ENCODE measurements at places on chromosomes 16 and 17.

DNA sequence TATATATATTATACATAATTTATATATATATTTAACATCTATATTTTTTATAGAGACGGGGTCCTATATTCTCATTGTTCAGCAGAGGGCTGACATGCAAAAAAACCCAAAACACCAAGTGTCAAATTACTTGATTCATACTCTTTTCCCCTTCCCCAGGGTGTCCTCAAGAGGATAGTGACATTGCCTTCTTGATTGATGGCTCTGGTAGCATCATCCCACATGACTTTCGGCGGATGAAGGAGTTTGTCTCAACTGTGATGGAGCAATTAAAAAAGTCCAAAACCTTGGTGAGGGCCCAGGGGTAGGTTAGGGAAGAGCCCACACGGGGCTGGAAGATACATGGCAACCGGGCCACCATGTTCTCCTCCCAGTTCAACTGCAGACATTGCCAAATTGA, 11.0 kb downstream of the ITGAM start:
- DNase-seq = no peak

DNA sequence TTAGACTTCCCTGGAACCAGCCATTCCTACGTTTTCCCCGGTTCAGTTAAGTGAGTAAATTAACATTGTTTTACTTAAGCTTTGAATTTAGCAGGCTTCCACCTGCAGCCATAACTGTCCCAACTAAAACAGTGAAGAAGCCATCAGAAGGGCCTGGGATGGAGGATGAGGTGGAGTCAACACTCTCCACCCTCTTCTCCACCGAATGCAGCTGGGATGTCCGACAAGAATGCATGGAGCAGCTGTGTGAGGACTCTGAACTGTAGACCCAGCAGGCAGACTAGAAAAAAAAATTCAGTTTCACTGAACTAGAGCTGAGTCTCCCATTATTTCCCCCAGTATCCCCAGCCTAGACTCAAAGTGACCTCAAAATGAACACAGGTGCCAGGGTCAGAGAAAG, 114.8 kb downstream of the C16orf95 start:
- no peak for DNase-seq

DNA sequence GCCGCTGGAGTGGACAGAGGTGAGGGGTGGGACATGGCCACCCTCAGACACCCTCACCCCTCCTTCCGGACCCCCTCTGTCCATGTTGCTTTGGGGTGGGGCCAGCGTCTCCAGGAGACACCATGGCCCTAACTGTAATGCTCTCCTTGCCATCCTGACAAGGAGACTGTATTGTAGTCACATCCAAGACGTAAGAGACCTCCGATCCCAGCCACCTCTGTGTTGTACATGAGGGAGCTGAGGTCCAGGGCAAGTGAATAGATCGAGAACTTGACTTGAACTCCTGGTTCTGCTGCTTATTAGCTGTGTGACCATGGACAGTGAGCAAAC, 30.2 kb downstream of the POLR3E start:
- no peak for DNase-seq

DNA sequence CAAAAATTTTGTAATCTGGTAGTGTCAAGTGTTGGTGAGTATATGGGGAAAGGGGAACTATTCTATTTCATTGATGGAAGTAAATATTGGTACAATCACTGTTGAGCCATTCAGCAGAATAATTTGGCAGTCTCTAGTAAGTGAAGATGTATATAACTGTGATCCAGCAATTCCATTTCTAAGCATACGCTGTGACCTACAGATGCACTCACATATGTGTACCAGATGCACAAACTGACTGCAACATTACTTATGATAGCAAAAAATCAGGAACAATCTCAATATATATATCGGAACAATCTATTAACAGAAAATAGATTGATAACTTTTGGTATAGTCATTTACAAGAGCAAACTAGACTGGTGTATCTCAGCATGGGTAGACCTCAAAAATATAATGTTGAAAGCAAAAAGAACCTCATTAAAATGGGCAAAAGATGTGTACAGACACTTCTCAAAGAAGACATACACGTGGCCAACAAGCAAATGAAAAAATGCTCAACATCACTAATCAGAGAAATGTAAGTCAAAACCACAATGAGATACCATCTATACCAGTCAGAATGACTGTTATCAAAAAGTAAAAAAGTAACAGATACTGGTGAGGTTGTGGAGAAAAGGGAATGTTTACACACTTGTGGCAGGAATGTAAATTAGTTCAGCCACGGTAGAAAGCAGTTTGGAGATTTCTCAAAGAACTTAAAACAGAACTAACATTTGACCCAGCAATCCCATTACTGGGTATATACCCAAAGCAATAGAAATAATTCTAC, 20.7 kb downstream of the ADAP2 start:
- peak; percentile 72 for DNase-seq

- DNase-seq = no peak
These were observed 4.1 kb downstream of the ZNF213 start for GRCh38 chr16:3138823-3139426.

DNA sequence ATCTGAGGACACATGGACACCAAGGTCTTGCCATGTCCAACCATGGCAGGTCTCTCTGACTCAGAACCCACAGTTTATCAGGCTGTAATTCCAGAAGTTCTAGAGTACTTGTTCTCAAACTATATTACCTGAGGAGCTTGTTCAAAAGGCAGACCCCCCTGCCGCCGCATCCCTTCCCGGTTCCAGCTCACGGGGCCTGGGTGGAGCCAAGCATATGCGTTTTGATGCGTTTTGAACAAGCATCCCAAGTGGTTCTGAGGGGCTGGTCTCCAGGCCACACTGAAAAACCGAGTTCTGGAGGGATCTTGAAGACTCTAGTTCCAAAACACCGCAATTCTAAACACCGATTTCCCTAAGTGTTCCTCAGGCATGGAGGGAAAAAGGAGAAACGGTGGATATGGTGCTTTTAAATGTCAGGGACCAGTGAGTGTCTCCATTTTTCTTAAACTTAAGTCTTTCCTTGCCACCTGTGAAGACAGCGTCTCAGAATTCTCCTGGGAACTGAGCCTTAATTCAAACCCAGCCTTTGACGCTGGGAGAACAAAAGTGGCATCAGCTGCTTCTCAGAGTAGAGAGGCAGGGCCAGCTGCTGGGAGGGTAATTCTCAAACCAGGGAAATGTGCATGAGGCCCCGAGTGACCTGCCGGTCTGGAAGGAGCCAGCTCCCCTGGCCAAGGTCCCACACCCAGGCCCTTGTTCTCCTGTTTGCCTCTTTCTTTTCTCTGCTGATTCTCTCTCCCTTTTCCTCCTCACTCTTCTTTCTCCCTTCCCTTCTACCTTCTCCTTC, 84.4 kb upstream of the PLCG2 start:
- DNase-seq = no peak

DNA sequence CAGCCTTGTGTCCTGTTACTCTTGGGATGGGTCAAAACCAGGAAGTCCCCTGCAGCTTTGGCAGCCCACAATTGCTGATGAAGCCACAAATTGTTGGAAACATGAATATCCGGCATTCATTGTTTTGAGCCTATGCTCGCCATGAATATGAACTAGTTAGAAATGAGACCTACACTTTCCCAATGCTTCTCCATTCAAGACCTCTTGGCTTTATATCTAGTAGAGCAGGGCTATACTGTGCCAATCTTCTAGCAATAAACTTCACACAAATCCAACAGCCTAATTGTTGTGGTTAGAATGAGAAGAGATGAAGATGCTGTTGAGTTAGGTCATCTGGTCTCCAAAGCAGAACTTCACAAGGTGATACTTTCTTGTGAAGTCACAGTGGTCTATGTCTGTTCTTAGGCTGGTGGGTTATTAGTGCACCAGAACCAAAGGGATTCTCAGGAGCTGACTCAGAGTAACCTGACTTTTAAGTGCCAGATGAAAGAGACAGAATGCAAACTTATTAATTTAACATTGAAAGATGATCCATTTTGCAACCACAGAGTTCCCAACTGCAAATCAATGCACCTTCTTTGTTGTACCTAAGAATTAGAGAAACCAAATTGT, 13.7 kb upstream of the KRT23 start:
- DNase-seq = no peak

DNA sequence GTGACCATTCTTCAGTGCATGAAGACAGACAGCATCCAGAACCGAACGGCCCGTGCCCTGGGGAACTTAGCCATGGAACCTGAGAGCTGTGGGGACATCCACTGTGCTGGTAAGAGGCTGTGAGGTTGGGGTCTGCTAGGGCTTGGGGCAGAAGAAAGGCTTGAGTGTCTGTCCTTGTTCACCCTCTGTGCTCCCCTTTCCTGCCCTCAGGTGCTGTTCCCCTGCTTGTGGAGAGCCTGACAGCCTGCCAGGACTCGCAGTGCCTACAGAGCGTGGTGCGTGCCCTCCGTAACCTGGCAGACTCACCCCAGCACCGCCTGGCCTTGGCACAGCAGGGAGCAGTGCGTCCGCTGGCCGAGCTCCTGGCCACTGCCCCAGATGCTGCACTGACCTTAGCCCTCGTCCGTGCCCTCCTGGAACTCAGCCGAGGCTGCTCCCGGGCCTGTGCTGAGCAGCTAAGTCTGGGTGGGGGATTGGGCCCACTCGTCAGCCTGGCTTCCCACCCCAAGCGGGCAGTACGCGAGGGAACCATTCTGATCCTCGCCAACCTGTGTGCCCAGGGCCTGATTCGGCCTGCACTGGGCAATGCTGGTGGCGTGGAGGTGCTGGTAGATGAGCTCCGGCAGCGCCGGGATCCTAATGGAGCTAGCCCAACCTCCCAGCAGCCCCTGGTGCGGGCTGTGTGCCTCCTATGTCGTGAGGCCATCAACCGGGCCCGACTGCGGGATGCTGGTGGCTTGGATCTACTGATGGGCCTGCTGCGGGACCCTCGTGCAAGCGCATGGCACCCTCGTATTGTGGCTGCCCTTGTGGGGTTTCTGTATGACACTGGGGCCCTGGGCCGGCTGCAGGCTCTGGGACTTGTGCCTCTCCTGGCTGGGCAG, 2.9 kb downstream of the ARMC5 start:
- DNase-seq = no peak

DNA sequence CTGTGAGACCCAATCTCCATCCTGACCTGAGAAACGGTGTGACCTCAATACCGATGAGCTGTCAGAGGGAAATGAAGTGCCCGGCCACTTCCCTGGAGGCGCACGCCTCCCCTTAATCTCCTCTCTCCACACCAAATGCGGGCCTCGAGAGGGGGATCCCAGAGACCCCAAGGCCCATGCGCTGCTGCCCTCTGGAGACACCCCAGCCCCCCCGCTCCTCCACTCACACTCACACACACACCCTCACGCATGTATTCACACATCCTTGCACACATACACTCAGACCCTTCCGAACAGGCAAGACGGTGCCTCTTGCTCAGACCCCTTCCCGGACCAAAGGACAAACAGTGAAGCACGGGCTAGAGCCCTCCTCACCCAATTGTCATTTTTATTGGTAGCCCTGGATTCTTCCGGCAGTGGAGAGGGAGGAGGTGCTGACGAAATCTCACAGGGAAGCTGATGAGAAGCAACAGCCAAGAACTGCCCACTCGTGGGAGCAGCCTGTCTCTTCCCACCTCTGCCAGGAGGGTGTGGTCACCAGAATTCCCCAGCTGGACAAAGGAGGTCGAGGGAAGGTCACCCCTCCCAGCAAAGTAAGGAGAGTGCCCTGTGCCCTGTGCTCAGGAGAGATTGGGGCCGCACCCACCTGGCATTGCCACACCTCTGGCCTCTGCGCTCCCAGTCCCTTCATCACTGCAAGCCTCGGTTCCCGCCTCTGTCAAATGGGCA, 136.0 kb upstream of the TNRC6C start:
- DNase-seq = no peak

DNA sequence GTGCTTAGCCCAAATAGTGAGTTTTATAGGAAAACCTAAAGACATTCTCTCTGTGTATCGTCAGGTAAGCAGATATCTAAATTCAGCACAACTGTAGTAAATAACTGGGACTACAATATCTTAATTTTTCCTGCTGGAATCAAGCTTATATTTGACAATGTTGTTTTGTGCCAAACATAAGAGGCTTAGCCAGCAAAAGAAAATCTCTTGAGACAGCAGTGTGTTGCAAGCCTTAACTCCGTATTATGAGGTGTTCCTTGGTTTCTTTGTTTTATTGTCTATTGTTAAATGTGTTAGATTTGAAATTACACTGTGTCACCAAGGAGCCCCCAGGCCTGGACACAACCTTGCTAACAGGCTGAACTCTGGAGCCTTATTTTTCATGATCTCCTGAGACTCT, 1570.6 kb upstream of the GOT2 start:
- no peak for DNase-seq

GRCh38 chr17:70047619-70048419, 27.2 kb upstream of the KCNJ16 start:
- no peak for DNase-seq

- no peak for DNase-seq
These were observed 256.6 kb downstream of the UTP18 start for GRCh38 chr17:51516924-51517323.

- DNase-seq = no peak
These were observed at the start of gene MYL4 for GRCh38 chr17:47208744-47209488. Gene MYL4 (plus strand): TSS chr17:47209348. CDS start chr17:47209423, 75 bp downstream.

- DNase-seq = no peak
These were observed 58.6 kb downstream of the WSB1 start for GRCh38 chr17:27352448-27353032.

GRCh38 chr17:35898283-35899070, 18.3 kb upstream of the CCL5 start:
- DNase-seq = peak; percentile 10

GRCh38 chr17:58153671-58154070, 5.5 kb downstream of the OR4D1 start:
- DNase-seq = no peak

GRCh38 chr16:27225536-27226360, 22.4 kb downstream of the KDM8 start:
- DNase-seq = no peak

DNA sequence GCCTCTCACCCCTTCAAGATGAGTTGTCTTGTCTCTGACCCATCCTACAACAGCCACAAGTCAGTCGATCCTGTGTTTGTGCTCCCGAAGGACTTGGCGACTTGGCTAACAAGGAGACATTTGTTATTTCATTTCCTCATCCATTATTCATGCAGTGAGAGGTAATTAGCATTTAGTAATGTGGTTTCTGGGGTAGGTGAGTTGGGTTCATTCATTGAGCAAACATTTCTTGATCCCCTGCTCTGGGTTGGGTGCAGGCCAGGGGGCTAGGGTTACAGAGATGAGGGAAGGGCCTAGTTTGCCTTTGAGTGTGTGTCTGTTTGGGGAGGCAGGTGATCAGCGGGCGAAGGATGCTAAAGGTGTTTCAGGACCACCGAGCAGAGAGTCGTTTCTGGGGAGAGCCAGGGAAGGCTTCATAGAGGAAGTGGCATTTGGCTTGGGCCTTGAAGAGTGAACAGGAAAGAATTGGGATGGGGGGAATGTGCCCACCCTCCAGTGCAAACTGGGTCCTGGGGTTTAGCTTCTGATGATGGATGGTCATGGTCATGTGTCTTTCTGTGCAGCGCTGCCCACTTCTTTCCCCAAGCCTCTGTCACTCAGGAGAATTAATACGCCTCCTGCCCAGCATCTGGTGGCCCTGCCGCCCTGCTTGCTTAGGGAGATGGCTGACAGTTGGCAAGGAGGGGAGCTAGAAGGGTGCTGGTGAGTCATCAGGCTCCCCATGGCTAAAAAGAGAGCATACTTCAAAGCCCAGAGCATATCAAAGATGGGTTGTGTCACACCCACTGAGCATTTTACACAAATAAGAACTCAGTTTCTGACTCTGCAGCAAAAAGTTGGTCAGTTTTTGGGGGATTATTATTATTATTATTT, 38.5 kb downstream of the MSI2 start:
- peak; percentile 31 for DNase-seq

GRCh38 chr16:28905800-28906372, 19.2 kb downstream of the RABEP2 start:
- DNase-seq = no peak
